Stimulated activated CD4-positive, alpha-beta T cell treated with anti-CD3 and anti-CD28 coated beads, TNF-alpha, amount 100 ng/mL, for 1 hour (primary cell): ENCODE measurements at places on chromosomes 12 and 14.

- no peak for DNase-seq
These were observed 32.9 kb downstream of the C14orf132 start for GRCh38 chr14:96072076-96072475.

GRCh38 chr14:49895480-49895879 lies 2.6 kb downstream of the ARF6 start:
- DNase-seq = no peak

GRCh38 chr14:29637411-29637810 lies 290.2 kb downstream of the PRKD1 start:
- DNase-seq = no peak

GRCh38 chr14:93984987-93985410 lies 8.6 kb upstream of the ASB2 start:
- no peak for DNase-seq

GRCh38 chr14:24890716-24891115 lies 159.2 kb downstream of the STXBP6 start:
- no peak for DNase-seq

DNA sequence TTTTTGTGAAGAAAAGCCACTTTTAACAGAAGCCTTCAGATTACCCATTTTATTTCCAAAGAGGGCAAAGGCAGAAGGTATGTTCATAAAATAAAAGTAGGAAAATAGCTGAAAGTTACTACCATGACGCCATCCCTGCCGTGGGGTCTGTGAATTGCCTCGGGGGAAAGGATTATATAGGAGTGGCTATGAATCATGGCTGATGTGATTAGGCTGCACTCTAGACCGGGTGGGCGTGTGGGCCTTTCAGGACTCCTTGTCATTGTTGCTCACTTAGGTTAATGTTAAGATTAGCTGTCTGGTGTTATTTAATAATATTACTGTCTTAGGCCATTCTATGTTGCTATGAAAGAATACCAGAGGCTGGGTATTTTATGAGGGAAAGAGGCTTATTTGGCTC lies 195.5 kb downstream of the EGLN3 start:
- no peak for DNase-seq

DNA sequence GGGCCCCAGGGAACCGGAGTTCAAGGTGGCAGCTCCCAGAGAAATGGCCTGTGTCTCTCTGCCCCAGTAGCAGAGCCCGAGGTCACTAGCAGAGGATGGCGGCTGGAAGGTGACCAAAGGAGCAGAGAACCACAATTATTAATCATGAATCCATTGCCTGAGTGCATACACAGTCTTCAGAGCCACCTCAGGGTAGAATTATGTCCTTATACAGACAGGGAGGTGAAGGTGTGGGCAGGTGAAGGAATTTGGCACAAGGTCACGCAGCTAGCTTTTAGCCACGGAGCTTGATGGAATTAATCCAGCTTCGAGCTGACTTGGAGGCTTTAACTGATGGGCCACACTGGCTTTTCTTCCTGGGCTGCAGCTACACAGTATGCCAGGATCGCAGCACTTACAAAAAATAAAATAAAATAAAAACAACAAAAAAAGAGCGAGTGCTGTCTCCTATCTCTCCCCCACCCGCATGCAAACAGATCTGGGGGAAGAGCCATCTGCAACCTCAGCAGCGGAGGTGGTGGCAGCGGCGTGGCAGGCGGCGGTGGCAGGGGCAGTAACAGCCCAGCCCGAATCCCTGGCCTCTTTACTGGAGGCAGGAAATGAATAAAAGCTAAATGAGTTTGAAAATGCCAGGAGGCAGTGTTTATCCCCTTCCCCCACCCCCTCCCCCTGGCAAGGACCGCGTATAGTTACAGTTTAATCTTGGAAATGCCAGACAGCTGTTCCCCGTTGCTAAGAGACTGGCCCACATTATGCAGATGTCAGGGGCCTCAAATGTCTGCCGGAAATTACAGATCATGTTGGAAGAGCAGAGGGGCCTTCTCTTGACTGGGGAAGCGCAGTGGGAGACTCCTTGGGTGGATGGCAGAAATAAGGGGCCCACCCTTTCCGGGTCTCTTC lies 93.5 kb downstream of the LRRC74A start:
- no peak for DNase-seq

DNA sequence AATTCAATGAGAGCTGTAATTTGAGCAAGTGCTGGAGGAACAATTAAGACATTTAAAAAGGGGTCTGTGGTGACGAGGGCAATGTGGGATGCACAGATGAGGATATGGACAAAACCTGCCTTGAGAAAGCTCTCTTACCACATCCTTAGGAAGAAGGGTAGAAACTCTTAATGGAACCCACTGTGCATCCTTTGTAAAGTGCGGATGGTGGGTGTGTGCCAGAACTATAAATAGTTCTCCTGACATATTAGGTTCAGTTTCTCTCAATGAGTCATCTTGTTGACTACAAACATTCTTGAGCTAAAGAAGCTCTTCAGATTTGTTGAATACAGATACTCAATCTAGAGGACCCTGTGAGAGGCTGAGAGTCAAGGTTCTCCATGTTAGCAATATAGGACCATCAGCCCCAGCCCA lies 106.1 kb upstream of the ANO4 start:
- DNase-seq = no peak

DNA sequence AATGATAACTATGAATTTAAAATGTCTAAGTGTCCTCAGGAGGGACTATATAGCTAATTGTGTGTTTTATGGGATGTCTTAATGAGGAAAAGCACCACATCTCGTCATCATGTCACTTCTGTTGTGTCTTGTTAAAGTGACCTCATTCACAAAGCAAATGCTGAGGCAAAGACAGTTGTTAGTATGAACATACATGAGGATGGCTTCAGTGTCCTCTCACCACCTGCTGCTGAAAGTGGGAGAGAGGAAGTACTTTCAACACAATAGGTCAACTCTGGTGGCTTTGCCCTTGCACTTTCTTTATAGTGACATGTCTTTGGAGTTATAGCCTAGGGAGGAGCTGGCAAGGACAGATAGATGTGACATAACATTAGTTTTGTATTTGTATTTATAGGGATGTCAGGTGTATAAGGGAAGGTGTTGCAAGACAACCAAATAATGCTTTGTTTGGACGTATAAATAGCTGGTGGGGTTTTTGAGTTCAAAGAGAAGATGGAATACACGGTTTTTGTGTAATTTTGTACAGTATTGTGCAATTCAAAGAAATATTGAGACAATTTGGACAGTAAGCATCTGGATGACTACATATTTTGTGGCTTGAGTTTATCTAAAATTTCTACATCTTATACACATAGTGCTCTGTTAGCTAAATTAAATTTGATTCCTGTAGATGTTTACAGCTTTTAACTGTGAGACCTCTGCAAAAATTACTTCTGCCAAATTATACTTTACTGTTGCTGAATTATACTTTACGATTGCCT lies 131.7 kb upstream of the ATP2B1 start:
- no peak for DNase-seq

- DNase-seq = no peak
These were observed 26.4 kb upstream of the STAB2 start for GRCh38 chr12:103560604-103561101.

- DNase-seq = no peak
These were observed 247.1 kb downstream of the SPTSSA start for GRCh38 chr14:34214961-34215360.

- DNase-seq = no peak
These were observed 5.3 kb downstream of the BAG5 start for GRCh38 chr14:103556946-103557758.

- DNase-seq = no peak
These were observed 8.2 kb downstream of the IPO8 start for GRCh38 chr12:30687265-30687986.

DNA sequence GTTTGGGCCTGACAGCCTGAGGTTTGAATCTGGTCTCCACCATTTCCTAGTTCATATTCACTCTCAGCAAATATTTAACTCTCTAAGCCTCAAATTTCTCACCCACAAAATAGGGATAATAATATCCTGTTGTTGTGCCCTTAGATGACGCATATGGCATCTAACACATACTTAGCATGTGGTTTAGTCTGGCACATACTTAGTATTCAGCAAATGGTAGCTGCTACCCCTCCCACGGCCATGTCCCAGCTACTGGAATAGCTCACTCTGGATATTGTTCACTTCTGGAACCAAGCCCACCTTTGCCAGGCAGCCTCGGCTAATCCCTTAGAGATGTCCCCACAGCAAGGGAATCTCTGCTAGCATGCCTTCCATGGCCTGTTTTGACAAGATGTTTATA lies 53.3 kb downstream of the BICD1 start:
- DNase-seq = no peak

- no peak for DNase-seq
These were observed 220.6 kb upstream of the HMGA2 start for GRCh38 chr12:65603438-65604351.

DNA sequence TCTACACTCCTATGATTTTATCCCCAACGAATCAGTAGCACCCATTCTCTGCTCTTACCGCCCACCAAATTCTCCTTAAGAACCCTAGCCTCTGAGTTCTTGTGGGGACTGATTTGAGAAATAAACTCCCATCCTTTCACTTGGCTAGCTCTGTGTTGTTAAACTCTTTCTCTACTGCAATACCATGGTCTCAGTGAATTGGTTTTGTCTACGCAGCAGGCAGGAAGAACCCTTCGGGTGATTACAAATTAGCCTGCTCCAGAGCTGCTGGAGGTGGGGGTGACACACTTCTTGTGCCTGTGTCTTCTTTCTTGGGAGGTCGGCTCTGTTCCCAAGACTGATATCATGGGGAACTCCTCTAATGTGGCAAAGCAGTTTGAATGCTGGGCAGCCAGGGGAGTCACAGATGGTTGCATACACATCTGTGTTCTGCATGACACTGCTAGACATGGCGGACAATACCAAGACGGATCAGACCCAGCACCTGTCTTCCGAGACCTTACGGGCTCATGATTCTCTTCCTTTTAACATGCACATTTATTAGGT lies 1.6 kb upstream of the C1S start:
- no peak for DNase-seq

DNA sequence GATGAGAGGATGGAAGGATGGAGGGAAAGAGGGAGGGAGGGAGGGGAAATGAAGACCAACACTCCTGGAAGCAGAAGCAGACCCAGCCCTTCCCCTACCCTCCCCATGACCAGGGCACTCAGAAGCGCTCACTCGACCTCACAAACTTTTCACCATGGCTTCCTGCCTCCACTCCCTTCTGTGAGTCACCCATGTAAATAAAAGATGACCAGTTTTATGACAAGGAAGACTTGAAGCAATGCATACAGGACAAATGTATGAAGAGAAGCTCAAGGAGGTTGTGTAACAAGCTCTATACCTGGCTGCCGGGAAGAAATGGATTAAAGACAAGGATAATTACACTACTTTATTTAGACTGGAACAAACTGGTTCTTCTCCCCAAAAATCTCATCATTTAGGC lies 63.8 kb downstream of the CDC42BPB start:
- DNase-seq = no peak

DNA sequence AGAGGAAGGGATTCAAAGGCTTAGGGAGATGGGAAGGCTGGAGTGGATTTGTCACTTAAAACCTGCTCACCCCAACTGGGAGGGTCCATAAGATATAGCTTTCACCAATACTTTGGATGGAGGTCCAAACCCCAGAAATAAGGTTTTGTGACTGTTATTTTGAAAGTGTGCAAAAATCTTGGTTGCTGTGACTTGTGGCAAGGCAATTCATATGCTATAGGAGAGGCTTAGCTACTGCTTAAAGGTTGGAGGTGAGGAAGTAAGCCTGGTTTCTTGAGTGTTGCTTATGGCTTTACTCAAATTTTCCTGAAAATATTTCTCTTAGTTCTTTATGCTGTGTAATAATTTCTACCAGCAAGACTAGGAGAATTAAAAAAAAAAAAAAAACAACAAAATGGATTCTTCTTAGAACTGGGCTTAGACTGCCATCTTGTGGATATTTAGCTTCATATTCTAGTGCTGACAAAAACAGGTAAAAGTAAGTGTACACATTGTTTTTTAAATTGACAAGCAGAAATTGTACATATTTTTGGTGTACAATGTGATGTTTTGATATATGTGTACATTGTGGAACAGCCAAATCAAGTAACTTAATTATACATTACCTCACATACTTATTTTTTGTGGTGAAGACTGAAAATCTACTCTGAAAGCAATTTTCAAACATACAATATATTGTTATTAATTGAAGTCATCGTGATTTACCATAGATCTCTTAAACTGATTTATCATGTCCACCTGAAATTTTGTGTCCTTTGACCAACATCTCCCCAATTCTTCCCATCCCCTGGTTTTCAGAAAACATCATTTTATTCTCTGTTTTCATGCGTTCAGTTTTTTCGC lies 23.0 kb downstream of the PDE6H start:
- no peak for DNase-seq

- DNase-seq = no peak
These were observed 133.8 kb downstream of the SLC2A13 start for GRCh38 chr12:39972119-39972518.

DNA sequence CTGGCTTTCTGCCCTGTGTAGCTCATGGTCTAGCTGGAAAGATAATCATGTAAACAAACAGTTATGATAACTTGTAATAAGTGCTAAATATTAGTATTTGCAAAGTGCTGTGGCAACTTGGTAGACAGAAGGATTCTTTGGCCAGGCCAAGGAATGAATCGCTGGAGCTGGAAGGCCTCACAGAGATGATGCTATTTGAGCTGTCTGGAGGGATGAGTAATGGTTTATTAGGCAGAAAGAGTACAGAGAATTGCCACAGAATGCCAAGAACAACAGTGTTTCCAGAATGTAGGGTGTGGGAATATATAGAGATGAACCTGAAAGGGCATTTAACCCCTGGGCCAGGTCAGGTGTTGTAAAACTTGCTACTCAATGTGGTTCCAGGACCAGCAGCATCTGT lies 27.6 kb downstream of the OTX2 start:
- no peak for DNase-seq

GRCh38 chr12:119990382-119990874 lies 1.4 kb downstream of the BICDL1 start:
- no peak for DNase-seq

- DNase-seq = no peak
These were observed 204.3 kb downstream of the AEBP2 start for GRCh38 chr12:19643635-19644034.

- DNase-seq = no peak
These were observed 724 bp downstream of the BLOC1S1 start for GRCh38 chr12:55716582-55716957.

GRCh38 chr12:57227315-57228115 lies 2.0 kb upstream of the SHMT2 start:
- DNase-seq = no peak

- DNase-seq = no peak
These were observed 1.6 kb upstream of the FMNL3 start for GRCh38 chr12:49708851-49709250.

- DNase-seq = no peak
These were observed 1.3 kb downstream of the TMEM233 start for GRCh38 chr12:119594772-119595445.

DNA sequence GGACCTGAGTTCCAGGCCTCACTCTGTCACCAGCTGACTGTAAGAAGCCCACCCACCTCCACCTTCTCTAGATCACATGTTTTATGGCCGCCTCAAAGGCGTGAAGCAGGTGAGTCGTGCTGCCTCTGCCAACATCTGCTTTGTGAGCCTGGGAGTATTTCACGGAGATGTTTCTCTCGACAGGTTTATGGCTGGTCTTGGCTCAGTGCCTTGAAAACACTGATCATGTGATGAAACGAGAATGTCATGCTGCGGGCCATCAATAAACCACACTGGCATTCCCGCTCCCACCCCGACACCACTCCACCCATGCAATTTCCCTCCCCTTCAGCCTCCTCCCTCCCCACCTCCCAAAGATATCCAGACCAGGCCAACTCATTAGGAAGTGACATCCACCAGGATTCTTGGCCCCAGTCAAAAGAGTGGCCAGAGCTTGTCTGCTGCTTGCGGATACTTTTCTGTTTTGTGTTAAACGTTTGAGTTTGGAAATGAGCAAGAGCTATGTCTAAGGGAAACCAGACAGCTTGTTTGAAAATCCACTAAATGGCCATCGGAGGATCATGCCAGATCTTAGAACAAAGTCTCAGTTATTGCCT lies 53.8 kb upstream of the NTF3 start:
- DNase-seq = no peak
